Cortex of kidney (tissue), 1 donor: ENCODE measurements at places on chromosomes 4 and X.

DNA sequence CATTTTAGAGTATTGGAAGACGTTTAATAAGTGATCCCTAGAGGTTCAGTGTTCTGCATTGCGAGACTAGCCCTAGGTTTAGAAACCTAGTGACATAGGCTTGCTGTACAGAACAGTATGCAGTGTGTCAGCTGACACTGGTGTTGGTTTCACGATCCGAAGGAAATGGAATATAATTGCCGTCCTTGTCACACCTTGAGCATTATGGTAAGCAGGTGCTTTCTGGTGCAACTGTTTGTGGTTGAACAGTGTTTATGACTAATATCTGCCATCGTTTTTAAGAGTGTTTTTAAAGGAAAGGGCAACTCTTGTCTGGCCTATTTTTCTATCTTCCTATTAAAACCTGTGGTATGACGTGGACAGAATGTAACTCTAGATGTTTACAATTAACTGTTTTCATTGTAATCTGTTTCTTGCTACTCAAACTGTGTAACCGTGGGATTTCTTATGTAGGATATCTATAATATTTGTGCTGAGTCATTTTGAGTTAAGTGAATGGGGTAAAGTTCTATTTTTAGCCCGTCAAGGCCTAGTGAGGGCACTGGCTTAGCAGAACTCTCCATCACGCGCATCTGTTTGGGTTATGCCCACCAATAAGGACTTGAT, 53.8 kb upstream of the TBC1D14 start:
- no peak for DNase-seq

- no peak for DNase-seq
These were observed 124.9 kb upstream of the GUCY1A1 start for GRCh38 chr4:155541716-155542115.

- no peak for DNase-seq
These were observed 100.8 kb downstream of the SHISA3 start for GRCh38 chr4:42498040-42498439.

DNA sequence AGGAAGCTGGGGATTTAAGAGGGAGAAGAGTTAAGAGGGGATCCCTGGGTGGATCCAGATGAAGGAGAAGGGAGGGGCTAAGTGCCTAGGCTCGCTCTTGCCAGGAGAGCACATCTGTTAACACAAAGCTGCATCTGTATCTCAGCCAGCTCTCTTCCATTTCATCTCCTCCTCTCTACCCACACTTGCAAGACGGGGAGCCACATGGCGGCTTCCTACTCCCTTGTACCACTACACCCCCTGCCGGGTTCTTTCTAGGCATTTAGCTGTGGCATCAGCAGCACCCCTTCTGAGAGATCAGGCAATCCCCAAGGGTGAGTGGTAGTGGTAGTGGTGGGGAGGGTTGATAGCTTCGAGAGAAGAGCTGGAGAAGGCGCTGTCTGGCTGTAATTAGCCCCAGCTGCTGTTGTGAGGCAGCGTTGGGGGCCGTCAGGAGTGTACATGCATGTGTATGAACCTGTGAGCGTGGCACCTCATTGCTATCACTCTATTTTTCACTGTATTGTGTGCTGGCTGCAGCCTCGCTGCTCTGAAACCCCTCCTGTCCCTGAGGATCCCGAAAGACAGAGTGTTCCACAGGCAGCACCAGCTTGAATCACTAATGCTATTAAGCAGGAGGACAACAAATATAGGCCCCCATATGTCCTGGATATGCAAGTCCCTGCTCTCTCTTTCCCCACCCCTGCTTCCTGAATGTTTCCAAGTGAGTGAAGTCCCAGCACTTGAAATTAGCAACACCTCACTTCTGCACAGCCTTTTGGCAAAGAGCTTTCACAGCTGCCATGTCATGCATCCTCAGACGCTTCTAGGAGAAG, 73.7 kb downstream of the RTL9 start:
- DNase-seq: no peak

DNA sequence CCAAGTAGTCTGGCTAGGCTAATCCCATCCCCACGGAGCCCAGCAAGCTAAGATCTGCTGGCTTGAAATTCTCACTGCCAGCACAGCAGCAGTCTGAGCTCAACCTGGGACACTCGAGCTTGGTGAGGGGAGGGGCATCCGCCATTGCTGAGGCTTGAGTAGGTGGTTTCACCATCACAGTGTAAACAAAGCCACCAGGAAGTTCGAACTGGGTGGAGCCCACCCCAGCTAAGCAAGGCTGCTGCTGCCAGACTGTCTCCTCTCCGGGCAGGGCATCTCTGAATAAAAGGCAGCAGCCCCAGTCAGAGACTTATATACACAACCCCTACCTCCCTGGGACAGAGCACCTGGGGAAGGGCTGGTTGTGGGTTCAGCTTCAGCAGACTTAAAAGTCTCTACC, 639.6 kb downstream of the IQCM start:
- no peak for DNase-seq

GRCh38 chrX:154044091-154044490, 24.4 kb upstream of the IRAK1 start:
- DNase-seq: no peak

DNA sequence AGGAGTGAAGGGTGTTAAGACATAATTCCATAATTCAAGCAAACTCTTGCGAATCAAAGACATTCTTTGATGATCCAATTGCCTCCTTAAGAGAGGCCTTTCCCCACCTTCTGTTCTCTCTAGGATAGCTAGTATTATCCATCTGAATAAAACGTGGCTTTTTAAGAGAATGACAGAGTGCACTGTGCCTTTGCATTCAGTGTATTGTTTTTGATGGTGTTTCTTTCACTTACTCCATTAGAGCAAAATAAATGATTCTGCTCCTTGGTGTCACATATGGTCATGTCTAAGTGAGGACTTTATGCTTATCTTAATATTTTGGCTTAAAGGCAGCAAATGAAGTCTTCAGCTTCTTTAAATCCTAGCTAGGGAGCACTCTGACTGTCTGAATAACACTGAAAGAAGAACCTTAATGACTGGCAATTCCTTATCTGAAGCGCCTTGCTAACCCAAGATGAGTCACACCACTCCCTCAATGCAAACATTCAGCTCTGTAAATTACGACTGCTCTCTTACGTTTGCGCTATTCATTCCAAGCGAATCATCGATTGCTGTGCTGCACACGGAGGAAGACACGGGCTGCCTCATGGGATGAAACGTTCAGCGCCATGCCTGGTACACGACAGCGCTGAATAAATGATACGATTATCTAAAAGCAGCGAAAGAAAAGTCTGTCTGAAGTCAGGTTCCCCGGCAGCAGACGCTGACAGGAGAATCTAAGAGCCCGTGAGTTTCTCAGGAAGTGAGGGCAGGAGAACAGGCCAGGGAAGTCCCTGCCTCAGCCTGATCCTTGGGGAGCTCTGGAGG, 35.1 kb upstream of the GEMIN8 start:
- no peak for DNase-seq

DNA sequence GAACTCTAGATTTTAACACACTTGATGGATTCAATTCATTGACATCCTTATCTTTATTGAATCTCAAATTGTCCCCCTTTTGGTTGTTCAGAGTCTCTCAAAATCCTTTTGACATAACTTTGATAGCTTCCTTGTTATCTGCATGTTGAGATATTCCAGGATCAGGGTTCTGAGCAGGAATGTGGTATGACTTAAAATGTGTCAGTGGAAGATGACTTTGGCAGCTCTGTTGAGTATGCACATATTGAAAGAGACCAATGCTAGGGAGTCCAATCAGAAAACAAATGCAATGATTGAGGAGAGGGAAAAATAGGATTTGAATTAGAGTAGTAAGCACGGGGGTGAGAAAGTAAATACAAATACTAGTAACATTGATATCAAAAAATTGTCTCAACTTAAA, 93.8 kb downstream of the MANBA start:
- DNase-seq: no peak

- no peak for DNase-seq
These were observed 101.9 kb downstream of the AMMECR1 start for GRCh38 chrX:110216027-110216426.
